ENCODE measurements at places on chromosomes 12 and 14.

- no peak for DNase-seq
Measured at GRCh38 chr12:11164384-11164783, 6.6 kb upstream of the SMIM10L1 start.

DNA sequence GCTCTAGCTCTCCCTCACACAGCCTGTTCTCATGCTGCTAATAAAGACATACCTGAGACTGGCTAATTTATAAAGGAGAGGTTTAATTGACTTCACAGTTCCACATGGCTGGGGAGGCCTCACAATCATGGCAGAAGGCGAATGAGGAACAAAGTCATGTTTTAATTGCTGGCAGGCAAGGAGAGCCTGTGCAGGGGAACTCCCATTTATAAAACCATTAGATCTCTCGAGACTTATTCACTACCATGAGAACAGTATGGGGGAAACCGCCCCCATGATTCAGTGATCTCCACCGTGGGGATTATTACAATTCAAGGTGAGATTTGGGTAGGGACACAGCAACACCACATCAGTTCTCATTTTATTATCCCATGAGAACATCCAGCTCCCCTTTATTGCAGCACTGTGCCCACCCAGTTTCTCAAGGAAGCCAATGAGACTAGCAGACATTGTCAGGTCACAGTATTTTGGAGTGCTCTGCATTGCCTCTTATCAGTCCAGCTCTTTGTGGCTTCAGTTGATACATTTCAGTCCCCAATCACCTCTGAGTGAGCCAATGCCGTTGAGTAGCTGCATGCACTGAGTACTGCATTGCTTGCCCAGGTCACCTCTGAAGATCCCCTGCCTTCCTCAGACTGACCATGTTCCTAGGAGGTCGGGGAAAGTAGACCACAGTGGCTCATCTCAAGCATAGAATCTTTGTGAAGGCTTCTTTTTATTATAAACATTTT, 131.2 kb downstream of the CRADD start:
- DNase-seq = no peak

- peak; percentile 63 for DNase-seq
Measured at GRCh38 chr12:30795410-30796312, 40.9 kb upstream of the CAPRIN2 start.

DNA sequence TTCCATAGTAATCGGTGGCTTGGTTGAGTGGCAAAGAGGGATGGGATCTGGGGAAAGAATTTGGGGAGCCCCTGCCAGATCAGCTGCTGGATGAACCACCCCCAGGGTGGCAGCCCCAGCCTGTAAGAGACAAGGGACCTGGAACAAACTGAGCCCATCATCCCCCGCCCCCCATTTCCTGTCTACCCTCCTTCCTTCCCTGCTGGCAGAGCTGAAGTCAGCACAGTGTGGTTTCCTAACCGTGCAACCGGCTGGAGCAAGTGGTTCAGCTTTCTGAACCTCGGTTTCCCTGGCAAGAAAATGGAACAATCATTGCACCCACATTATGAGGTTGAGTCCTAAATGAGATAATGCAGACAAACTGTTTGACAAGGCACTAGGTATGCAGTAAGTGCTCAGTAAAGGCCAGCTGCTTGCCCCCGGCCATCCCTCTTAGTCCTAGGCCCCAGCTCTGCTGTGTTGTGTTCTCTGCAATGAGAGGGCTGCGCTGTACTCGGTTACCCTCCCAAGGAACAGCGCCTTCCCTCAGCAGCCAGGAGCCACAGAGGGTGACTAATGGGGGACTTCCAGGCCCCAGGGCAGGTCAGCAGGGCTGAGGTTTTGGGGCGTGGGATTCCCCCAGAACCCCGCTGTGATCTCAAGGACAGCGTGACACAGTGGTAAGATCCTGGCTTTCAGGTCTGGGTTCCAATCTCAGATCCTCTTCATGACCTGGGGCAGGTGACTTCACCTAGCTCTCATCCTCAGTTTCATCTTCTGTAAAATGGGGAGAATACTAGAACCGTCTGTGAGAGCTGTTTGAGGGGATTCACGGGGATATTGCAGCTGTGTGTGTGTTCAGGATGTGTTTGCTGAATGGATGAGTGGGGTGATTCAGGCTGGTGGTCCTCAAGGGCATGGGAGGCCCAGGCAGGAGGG, 16.5 kb downstream of the SELPLG start:
- peak; percentile 42 for DNase-seq

GRCh38 chr12:52488736-52489135, 4.3 kb downstream of the KRT6A start:
- DNase-seq = no peak

GRCh38 chr12:124381456-124382296, 86.8 kb downstream of the RFLNA start:
- peak; percentile 81 for DNase-seq

DNA sequence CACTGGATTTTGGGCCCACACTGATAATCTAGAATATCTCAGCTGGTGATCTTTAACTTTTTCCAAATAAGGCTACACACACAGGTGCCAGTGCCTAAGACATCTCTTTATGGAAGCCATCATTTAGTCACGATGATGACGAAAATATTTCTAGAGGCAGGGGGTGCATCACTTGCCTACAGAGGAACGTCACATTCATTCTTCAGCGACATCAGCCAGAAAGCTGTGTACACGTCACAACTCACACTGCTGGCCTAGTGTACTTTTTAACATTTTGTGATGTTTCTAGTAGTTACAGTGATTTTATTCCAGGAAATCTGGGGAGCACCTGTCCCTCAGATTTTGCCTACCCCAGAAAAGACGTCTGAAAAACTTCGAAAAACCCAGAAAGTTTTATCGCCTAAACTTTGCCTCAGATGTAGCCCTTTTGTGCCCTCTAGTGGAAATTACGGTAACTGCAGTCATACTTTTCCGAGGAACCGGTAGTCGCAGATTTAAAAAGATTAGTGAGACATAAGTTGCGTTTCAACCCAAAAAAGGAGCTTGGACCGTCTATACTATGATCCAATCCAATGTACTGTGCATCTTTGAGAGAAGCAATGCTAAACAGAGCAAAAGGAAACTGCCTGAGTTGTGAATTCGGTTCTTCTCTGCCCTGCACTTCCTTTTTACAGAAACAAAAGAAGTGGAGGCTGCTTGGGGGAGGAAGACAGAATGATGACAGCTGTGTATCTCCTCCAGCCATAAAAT, 64.3 kb upstream of the STON2 start:
- no peak for DNase-seq

DNA sequence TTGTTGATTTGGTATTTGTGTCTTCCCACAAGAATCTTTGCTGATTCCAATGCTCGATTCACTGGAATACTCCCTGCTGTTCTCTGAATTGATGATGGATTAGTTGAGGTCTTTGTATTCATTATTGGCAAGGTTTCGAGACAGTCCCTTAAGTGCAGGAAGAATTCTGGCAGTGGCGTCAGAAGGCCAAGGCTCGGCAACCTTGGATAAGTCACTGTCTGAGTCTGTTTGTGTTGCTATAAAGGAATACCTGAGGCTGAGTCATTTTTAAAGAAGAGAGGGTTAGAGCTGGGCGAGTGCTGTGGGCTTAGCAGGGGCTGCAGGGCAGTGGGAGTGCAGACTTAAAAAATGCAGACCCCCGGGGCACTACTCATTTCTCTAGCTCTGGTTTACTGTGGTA, 56.9 kb downstream of the CHST11 start:
- no peak for DNase-seq

All from dorsolateral prefrontal cortex (tissue), 122 donors.